SJCRH30 (cell line): ENCODE measurements at places on chromosomes 5 and 9.

DNA sequence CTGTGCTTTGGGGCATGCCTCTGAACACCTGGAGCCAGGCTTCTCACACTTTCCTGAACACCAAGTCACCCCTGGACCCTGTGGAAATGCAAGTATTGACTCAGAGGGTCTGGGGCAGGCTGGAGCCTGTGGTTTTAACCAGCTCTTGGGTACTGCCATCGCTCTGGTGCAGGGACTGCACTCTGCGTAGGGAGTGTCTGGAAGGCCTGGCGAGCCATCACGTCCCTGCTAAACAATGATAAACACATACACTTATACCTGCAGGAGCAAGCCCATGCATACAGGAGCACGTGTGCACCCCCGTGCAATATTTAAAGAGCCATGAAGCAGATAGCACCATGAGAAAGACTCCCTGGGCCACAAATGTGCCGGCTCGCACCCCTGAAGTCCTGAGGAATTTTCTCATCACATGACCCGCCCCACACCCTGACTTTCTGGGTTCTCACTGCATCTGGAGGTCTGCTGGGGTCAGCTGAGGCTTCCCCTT, 267.7 kb downstream of the GADD45G start:
- no peak for DNase-seq

DNA sequence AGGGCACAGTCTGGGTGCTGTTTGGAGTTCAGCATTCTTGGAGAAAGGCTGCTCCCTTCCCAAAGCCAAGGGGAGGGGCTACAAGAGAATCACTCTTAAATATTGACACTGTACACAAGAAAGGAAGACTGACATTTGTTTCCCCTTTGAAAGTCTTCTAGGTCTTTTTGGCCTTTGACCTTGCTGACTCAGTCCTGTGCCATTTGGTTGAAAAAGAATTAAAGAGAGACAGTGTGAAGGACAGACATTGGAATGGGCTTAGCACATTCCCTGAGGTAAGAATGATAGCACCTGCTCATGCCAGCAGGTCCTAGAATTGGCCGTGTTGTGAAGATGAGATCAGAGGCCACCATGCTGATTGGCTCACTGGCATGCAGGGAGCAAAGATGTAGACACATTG, 271.4 kb upstream of the ZNF608 start:
- no peak for DNase-seq

- DNase-seq = peak; percentile 55
These were observed 20.9 kb downstream of the OR2Y1 start for GRCh38 chr5:180718810-180719453.

GRCh38 chr9:137000177-137000930, 4.0 kb upstream of the CLIC3 start:
- peak; percentile 26 for DNase-seq

- DNase-seq = peak; percentile 94
These were observed 148.4 kb downstream of the MAPKAP1 start for GRCh38 chr9:125558453-125559092.
